Posterior vena cava (tissue), 2 donors: ENCODE measurements at places on chromosomes 11 and 22. TPM values are rescaled to one million over a fixed set of nuclear protein-coding genes. Genes with fewer than 3 reads are reported as not detected.

DNA sequence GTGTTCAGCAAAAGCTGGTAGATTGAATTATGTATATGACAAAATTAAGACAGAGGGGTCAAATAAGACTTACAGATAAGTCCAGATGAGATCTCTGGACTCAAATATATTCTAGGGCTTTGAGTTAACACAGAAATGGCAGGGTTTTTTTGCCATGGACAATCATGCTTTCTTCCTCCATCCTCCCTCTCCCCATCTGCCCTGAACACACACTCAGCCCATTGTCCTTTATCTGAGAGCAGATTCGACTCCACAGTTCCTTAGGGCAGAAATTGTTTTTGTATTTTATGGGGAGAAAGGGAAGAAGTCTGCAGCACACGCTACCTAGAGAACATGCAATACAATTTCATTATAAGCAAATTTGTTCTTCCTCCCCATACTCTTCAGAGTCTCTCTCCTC, 86.8 kb downstream of the SLC1A2 start:
- no peak for DNase-seq

DNA sequence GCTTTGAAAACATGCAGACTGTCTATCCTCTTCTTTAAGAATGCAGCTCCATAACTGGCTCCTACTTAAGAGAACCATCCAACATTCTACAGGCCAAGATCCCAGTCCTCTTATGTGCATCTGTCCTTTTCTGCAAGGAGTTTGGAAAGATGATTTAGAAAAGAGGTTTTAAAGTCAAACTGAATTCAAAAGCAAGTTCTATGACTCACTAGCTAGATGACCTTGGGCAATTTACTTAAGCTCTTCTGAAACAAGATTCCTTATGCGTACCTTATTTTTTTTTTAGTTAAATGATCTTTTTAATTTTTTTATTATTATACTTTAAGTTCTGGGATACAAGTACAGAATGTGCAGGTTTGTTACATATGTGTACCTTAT, 29.2 kb downstream of the GUCY1A2 start:
- no peak for DNase-seq

DNA sequence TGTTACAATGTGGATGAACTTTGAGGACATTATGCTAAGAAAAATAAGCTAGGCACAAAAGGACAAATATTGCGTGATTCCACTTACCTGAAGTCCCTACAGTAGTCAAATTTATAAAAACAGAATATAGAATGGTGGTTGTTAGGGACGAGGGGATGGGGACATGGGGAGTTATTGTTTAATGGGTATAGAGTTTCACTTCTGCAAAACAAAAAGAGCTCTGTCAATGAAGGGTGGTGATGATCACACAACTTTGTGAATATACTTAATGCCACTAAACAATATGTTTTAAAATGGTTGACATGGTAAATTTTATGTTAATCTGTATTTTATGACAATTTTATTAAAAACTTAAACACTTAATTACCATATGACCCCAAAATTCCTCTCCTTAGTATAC, 26.1 kb downstream of the INTS4 start:
- no peak for DNase-seq

DNA sequence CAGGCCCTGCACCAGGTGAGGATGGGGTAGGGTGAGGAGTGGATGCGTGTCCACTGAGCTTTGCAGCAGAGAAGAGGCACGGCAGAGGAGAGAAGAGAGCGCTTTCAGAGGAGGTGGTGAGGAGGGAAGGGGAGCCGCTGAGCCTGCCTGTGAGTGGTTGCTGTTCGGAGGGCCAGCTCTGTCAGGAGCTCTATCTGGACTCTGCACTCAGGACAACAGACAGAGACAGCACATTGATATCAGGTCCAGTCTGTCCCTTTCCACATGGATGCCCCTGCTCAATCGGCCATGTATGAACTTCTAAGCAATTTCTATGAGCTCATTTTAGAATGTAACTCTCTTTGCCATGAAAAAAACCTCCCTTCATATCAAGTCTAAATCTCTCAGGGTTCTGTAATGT, 158.6 kb downstream of the KIRREL3 start:
- no peak for DNase-seq

Gene APOL6
- 12.6 TPM for total RNA-seq

Gene NPTXR
- total RNA-seq: 8.3 TPM

Gene VWCE
- total RNA-seq: 2.9 TPM
